ENCODE measurements at places on chromosomes 13 and 19. TPM values are rescaled to one million over a fixed set of nuclear protein-coding genes. Genes with fewer than 3 reads are reported as not detected.

PCSK4 gene
- 3.4 TPM for polyA plus RNA-seq

CPAMD8 gene
- 67.9 TPM for polyA plus RNA-seq

- DNase-seq: no peak
Measured at GRCh38 chr13:21957833-21958232, 287.0 kb downstream of the FGF9 start.

DNA sequence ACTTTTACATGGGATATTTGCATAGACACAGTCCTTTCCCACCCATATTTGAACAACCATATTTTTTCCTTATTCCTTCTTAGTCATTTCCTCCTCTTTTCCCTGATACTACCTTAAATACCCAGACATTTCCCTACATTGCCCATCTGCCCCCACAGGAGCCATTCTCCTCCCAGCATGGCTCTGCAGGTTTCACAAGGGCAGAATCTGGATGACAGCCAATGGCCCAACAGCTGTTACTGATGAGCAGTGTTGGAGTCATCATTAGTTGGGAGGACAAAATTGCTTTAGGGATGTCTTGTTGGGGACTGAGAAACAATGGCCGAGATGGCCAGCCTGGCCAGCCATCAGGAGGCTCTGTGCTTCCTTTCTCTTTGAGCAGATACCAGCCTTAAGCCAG is 209.5 kb downstream of the KLF5 start:
- DNase-seq: no peak

- no peak for DNase-seq
Measured at GRCh38 chr13:67619995-67620380, 389.9 kb upstream of the PCDH9 start.

NXNL1 gene
- not detected for polyA plus RNA-seq

GRCh38 chr13:71338070-71338469 is 528.9 kb downstream of the DACH1 start:
- no peak for DNase-seq

OR7A5 gene
- not detected for polyA plus RNA-seq

GRCh38 chr13:74450964-74451363 is 316.8 kb upstream of the KLF12 start:
- DNase-seq: no peak

B9D2 gene
- polyA plus RNA-seq: 7.9 TPM

DNA sequence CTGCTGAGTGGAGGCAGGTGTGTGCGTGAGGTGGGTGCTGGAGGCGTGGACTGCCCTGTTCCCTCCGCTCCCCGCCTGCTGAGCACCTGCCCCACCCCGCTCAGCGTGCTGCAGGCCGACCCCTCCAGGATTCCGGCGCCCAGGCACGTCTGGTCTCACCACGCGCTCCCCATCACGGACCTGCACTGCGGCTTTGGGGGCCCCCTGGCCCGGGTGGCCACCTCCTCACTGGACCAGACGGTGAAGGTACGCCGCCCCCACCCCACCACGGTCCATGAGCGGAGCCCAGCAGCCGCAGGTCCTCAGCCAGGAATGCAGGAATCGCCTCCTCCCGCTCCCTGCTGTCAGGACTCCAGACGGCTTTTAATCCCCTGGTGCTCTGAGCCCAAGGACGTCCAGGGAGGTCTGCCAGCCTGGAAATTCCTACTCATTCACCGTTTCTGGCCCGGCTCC is 6.0 kb downstream of the WDR18 start:
- DNase-seq: no peak

DNA sequence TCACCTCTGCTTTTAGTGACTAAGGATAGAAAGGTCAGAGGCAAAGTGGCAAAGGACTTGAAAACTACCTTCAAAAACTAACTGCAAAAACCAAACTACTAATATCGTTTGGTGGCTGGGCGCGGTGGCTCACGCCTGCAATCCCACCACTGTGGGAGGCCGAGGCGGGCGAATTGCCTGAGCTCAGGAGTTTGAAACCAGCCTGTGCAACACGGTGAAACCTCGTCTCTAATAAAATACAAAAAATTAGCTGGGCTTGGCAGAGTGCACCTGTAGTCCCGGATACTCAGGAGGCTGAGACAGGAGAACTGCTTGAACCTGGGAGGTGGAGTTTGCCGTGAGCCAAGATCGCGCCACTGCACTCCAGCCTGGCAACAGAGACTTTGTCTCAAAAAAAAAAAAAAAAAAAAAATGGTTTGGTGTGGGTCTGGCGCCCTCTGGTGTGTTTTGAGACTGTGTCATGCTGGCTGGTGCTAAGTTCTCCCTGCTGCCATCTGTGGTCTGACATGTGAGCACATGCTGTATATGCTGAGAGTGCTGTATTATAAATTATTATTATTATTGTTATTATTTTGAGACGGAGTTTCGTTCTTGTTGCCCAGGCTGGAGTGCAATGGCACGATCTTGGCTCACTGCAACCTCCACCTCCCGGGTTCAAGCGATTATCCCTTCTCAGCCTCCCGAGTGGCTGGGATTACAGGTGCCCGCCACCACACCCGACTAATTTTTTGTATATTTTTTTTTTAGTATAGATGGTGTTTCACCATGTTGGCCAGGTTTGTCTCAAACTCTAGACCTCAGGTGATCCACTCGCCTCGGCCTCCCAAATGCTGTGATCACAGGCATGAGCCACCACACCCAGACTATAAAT is 36.0 kb upstream of the RNF17 start:
- peak; percentile 82 for DNase-seq

DNA sequence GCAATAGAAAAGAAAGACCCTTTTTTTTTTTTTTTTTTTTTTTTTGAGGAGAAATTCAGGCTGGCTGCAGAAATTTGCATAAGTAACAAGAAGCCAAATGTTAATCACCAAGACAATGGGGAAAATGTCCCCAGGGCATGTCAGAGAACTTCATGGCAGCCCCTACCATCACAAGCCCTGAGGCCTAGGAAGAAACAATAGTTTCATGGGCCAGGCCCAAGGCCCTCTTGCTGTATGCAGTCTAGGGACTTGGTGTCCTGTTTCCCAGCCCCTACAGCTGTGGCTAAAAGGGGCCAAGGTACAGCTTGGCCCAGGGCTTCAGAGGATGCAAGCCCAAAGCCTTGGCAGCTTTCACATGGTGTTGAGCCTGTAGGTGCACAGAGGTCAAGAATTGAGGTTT is 88.4 kb upstream of the TPP2 start:
- DNase-seq: no peak

DNA sequence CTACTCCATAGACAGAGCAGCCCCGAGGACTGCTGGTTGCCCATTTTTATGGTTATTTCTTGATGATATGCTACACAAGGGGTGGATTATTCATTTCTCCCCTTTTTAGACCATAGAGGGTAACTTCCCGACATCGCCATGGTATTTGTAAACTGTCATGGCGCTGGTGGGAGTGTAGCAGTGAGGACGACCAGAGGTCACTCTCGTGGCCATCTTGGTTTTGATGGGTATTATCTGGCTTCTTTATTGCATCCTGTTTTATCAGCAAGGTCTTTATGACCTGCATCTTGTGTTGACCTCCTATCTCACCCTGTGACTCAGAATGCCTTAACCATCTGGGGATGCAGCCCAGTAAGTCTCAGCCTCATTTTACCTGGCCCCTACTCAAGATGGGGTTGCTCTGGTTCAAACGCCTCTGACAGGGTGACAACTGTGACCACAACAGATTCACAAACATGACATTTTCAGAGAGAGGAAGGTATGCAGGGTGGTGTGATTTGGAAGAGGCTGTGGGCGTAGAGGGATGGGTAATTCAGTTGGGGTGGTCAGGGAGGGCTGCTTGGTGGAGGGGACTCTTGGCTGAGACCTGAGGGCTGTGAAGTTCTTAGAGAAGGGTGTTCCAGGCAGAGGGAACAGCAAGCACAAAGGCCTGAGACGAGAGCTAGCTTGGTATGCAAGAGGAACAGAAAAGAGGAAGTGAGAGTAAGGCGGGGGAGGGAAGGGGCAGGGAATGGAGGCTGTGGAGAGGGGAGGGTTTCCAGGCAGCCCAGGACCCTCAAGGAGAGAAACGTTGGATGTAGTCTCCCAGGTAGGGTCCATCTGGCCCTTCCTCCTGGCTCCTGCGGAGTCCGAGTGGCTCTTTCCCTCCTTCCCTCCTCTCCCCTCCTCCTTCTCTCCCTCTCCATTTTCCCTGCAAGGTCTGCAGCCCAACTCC is 23.5 kb downstream of the FAM187B start:
- DNase-seq: peak; percentile 50

- DNase-seq: peak; percentile 79
Measured at GRCh38 chr19:48926909-48927308, 6.6 kb upstream of the DHDH start.

DNA sequence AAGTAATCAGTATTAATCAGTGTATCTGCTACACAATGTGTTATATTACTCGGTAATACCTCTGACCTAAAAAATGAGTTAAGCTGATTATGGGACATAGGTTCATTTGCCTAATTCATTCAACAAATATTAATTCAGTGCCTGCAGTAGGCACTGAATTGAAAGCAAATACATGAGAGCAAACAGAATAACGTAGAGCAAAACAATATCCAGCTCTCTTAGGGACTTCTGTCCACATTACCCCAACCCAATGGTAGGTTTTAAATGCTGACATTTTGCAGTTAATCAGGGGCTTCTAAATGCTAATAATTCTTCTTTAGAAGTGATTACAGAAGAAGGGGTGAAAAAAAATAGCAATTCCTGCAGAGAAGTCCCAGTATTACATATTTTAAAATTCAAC is 4.9 kb downstream of the RCBTB2 start:
- DNase-seq: no peak

GRCh38 chr13:29845440-29846056 is 4.9 kb downstream of the UBL3 start:
- peak; percentile 14 for DNase-seq

DNA sequence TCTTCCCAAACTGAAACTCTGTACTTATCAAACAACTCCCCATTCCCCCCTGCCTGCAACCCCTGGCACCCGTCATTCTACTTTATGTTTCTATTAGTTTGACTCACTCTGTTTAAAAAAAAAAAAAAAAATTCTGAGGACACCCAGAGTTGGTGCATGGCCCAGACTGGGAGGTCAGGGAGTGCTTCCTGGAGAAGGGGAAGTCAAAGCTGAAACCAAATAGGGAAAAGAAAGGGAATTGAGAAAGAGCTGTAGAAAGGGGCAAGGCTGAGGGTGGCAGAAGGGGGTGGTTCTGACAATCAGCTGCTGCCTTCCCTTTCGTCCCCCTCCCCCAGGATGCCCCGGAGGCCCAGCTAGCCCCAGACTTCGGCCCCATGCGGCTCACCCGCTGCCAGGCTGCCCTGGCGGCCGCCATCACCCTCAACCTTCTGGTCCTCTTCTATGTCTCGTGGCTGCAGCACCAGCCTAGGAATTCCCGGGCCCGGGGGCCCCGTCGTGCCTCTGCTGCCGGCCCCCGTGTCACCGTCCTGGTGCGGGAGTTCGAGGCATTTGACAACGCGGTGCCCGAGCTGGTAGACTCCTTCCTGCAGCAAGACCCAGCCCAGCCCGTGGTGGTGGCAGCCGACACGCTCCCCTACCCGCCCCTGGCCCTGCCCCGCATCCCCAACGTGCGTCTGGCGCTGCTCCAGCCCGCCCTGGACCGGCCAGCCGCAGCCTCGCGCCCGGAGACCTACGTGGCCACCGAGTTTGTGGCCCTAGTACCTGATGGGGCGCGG is 9.0 kb upstream of the STRN4 start:
- peak; percentile 81 for DNase-seq

- DNase-seq: no peak
Measured at GRCh38 chr13:108963846-108964600, 334.6 kb downstream of the MYO16 start.

PPM1N gene
- polyA plus RNA-seq: 0.36 TPM

DNA sequence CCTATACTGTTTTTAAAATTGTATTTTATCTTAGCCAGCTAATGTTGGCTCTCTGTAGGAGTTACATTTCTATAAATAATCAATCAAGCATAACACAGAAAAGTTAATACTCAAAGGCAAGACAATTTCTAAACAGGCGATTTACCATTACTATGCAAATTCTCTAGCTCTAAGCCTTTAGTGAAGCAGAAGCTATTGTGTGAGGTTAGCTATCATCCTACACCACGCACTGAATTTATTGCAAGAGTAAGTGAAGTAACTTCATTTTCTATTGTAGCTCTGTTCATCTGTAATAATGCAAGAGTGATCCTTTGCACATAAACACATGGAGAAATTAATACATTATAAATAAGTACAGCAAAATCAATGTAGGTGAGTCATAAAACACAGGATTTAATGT is 439.3 kb downstream of the PCDH9 start:
- no peak for DNase-seq

All from left lung (tissue), 14 donors.